ENCODE measurements at places on chromosomes 1 and 21.
A peak's percentile ranks its signal among the peaks of the same experiment; 100 is the strongest.

- DNase-seq: peak; percentile 9
Measured at GRCh38 chr1:248243204-248243603, 12.0 kb downstream of the OR2M4 start.

DNA sequence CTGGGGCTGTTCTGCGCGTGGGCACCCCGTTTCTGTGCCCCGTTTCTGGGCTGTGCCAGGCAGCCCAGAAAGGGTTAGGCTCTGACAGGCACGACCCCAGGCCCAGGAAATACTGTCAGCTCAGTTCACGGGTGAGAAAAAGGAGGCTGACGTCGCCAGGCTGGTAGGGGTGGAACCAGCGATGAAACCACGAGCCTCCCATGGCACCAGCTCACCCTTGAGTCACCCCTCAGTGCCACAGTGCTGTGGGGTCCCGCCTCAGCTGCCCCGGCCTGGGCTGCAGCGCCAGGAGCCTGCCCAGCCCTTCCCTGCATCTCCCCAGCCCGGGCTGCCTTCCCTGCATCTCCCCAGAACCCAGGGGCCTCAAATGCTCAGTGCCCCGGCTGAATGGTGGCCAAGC is 11.5 kb downstream of the MEGF6 start:
- DNase-seq: no peak

- DNase-seq: no peak
Measured at GRCh38 chr1:161484613-161485012, 20.6 kb upstream of the FCGR2A start.

DNA sequence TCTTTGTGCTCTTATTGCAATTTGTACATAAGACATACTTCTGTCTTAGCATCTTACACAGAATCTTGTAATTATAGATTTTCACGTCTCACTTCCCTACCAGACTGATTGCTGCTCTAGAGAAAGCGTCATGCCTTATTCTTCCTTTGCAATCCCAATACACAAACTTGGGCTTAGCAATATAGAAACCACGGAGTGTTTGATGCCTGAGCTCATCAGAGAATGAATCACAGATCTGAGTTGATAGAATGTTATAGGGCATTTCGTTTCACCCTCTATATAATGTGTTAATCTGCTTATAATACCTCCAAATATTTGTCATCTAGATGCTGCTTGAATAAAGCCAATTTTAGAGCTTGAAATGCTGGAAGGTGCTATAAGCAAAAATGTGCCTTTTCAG is 6.6 kb downstream of the FMO1 start:
- DNase-seq: no peak

GRCh38 chr1:64892576-64893573 is 73.5 kb downstream of the JAK1 start:
- no peak for DNase-seq

DNA sequence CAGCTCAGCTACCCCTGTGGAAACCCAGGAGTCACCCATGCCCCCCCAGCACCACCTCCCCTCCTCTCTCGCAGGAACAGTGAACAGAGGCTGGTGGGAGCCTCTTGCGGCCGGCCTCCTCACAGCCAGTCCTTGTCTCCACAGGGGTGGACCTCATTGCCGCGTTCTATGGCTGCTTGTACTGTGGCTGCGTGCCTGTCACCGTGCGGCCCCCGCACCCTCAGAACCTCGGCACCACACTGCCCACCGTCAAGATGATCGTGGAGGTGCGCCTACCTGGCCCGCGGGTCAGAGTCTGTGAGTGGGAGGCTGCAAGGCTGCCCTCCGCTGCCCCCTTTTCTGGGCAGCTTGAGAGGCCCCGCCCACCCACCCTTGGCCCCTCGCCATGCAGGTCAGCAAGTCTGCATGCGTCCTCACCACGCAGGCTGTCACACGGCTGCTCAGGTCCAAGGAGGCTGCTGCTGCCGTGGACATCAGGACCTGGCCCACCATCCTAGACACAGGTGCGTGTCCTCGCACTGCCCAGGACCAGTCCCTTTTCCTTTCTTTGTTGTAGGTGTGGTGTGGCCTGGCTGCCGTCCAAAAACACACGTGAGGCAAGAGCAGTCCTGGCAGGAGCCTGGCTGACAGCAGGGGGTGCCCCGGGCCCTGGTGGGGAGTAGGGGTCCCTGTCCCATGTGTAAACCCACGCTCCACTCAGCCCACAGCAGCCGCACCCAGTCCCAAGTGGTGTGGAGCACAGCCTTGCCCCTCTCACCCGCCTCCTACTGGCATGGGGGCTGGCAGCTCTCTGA is 50.3 kb downstream of the S100B start:
- DNase-seq: no peak

DNA sequence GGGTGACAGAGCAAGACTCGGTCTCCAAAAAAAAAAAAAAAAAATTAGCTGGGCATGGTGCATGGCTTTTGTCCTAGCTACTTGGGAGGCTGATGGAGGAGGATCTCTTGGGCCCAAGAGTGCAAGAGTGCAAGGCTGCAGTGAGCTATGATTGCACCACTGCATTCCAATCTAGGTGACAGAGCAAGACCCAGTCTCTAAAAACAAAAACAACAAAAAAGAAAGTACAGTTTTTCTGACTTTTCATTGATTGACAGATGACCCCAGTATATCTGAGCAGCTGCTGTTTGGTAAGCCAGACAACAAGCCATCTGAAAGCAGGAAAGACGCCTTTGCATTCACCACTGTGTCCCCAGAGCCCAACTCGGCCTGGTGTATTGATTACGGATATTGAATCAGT is 10.9 kb upstream of the DPT start:
- no peak for DNase-seq

DNA sequence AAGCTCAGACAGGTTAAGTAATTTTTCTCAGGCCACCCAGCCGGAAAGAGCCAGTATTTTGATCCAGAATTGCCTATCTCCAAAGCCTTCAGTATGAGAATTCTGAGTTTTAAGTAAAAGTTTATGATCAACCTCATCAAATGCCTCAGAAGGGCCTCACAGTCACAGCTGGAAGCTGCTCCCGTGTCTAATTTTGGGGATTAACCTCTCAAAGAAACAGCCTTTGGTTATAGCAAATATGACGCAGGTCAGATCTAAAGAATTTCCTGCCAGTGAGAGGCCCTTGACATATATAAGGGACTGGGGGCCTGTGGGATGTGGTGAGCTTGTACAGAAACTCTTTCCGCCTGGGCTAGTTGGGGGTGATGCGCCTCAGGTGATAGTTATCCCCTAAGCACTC is 2.3 kb downstream of the EXTL1 start:
- no peak for DNase-seq

- DNase-seq: peak; percentile 52
Measured at GRCh38 chr1:101284021-101284420, 47.2 kb downstream of the S1PR1 start.

- DNase-seq: no peak
Measured at GRCh38 chr1:166796620-166797236, 42.5 kb upstream of the POGK start.

DNA sequence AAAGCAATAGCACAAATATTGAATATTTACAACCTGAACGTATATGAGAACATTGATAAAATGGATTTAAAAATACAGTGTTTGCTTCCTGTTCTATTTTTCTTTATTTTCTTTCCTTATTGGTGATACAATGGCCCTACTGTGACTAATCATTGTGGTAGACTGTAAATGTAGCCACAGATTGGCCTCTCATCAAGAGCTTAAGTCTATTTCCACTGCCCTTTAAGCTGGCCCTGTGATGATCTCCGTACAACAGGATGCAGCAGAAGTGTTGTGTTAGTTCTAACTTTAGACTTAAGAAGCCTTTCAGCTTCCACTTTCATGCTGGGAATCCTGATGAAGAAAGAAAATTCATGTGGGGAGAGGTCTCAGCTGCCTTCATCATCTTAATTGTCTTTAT is 285.6 kb upstream of the B3GALT2 start:
- DNase-seq: no peak

GRCh38 chr1:92599184-92599583 is 112.5 kb upstream of the GFI1 start:
- no peak for DNase-seq

DNA sequence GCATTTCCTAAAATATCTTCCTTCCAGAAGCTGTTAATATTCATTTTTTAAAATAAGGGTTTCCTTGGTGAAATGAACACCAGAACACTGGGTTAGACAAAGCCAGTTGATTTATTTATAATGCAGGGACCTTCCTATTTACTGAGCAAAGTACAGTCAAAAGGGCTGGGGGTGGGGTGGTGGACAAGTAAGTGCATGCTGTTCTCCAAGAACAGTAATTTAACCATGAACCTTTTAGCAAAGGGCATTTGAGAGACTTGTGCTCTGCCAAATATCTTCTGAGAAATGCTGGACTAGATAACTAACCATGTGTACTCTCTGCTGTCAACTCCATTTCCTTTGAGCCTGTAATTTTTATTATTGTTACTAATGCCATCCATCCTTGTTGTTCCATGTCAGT is 100.2 kb downstream of the OMA1 start:
- DNase-seq: no peak

DNA sequence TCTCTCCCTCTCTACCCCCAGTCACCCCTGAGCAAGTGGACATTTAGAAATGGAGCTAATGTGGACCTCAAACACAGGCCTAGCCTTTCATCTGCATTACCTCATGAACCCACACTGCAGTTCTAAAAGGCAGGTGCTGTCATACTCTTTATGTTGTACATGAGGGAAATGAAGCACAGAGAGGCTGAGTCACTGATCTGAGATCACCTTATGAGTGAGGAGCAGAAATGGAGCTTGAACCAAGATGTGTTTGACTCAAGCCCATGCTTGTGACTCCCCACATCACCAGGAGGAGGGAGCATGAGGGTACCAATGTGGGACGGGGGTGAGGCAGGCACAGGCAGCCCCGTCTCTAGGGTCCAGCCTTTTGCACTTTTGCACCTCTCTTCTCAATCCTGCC is 702.8 kb downstream of the PTPRU start:
- no peak for DNase-seq

- DNase-seq: no peak
Measured at GRCh38 chr1:65830306-65830705, 37.6 kb downstream of the PDE4B start.

GRCh38 chr1:171286032-171286705 is 27.8 kb upstream of the FMO4 start:
- DNase-seq: no peak

- no peak for DNase-seq
Measured at GRCh38 chr1:68294367-68295066, 62.2 kb upstream of the WLS start.

GRCh38 chr1:117014209-117014608 is 12.6 kb downstream of the CD101 start:
- DNase-seq: no peak

GRCh38 chr21:35153671-35154070 is 104.6 kb upstream of the RUNX1 start:
- no peak for DNase-seq

- DNase-seq: no peak
Measured at GRCh38 chr1:108055387-108055786, 90.4 kb upstream of the VAV3 start.

DNA sequence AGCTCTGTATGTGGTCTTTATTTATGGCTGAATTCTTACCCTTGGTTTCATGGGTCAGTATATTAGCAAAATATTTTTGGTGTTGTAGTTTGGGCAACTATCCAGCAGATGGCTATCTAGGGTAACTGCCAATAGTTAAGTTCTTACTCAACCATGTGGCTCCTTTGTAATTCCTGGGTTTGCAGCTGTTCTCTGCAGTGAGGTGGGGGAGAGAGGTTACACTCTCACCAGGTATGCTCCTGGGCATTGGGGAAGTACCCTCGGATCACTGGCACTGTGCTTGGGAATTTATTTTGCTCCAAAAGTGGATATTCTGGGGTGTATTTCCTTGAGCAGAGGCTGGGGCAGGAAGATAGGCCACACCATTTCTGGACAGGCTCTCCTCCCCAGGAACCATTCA is 436.7 kb upstream of the TMPRSS15 start:
- DNase-seq: no peak

GRCh38 chr1:94033849-94034248 is 87.1 kb downstream of the ABCA4 start:
- no peak for DNase-seq

- no peak for DNase-seq
Measured at GRCh38 chr1:82269431-82269830, 468.7 kb downstream of the ADGRL2 start.

- DNase-seq: peak; percentile 41
Measured at GRCh38 chr1:10904396-10905358, 107.8 kb upstream of the TARDBP start.

GRCh38 chr1:58597076-58597475 is 20.0 kb upstream of the TACSTD2 start:
- no peak for DNase-seq

DNA sequence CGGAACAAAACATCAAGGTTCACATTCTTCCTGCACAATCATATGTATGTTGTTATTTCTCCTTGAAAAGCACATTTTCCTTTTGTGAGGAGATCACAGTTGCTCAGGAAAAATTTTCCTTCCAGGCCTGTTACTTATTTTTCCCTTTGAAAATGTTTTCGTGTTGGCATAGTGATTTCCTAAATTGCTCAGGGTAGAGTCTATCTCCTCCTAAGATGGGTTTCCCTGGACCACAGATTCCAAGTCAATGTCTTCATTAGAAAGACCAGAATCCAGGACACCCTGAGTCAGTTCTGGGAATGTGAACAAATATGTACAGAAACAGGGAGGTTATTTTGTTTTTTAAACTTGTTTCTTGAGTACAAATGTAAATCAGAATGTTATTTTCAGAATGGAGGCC is 94.3 kb upstream of the C1orf105 start:
- DNase-seq: no peak

DNA sequence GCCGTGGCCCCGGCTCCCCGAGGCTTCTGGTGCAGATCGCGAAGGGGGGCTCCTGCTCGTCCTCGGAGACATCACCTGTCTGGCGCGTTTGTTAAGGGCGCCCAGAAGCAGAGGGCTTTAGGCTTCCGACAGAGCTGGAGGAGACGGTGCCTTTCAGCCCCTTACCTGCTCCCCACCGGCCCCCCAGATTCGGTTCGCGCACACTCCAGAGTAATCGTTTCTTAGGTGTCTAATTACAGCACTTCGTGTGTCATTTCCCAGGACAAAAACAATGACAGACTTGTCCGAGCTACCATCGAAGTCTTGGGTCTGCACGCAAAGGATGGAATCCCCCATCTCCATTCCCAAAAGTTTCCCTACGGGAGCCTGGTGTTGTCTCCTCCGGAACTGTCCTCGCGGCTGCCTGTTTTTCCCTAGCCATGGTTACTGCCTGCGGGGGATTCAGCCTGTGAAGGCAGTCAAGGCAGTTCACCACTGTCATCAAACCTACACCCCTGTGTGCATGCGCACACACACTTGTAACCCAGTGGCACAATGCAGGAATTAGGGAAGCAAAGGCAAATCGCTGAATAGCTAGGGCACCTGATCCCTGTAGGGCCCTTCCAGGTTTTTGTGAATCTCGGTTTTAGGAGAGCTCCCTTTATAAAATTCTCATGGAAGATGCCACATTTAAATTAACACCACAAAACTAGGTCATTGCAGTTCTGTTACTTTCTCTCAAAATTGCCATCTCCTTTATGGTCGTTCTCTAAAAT is 738 bp upstream of the CDC42BPA start:
- no peak for DNase-seq

DNA sequence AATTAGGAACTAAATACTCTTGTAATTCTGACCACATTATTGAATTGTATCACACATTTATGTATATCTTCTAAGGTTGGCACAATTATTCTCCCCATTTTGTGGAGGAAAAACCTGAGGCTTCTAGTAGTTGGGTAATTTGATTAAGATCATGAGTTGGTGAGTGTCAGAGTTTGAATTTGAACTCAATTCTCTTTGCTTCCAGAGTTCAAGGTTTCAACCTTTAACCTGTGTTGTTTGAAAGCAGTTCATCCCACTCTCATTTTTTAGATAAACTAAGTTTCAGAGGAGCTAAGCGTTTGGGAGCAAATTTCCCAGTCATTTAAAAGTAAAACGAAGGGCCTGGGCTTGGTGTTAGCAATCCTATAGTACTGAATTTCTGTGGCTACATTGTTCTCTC is 293.4 kb downstream of the ADGRL2 start:
- no peak for DNase-seq

GRCh38 chr1:59526240-59526639 is 229.3 kb downstream of the FGGY start:
- no peak for DNase-seq
